Cardiac muscle cell (in vitro differentiated cells and primary cell): ENCODE measurements at places on chromosomes 6 and 20. TPM values are rescaled to one million over a fixed set of nuclear protein-coding genes. Genes with fewer than 3 reads are reported as not detected.

Gene MOCS1
- 12.4 and 16.9 TPM in 2 replicates for polyA plus RNA-seq

Gene ZBTB46
- 24.1 and 24.5 TPM in 2 replicates for polyA plus RNA-seq

Gene BMP6
- polyA plus RNA-seq, result not detected in 2 replicates

Gene CTAGE9
- polyA plus RNA-seq, result not detected in 2 replicates

Gene OXT
- polyA plus RNA-seq, result not detected in 2 replicates

Gene CENPQ
- 4.8 and 4.9 TPM in 2 replicates for polyA plus RNA-seq

Gene RSPO3
- 170 and 280 TPM in 2 replicates for polyA plus RNA-seq

Gene CCN2
- 44.3 and 48.1 TPM in 2 replicates for polyA plus RNA-seq

Gene C20orf141
- polyA plus RNA-seq, result not detected in 2 replicates

Gene VIP
- polyA plus RNA-seq, result not detected in 2 replicates

Gene SRMS
- polyA plus RNA-seq, result not detected in 2 replicates

Gene TMC2
- not detected in 2 replicates for polyA plus RNA-seq

Gene UST
- polyA plus RNA-seq, result 2.9 and 6.5 TPM in 2 replicates

Gene EPPIN
- polyA plus RNA-seq, result not detected in 2 replicates

Gene PRKN
- 11.7 and 14.5 TPM in 2 replicates for polyA plus RNA-seq

Gene PHACTR3
- 0.55 and 19.6 TPM in 2 replicates for polyA plus RNA-seq

Gene VWA7
- polyA plus RNA-seq, result 9.9 and 12.3 TPM in 2 replicates

Gene ZNF318
- polyA plus RNA-seq, result 16.2 and 22.9 TPM in 2 replicates

Gene GJA10
- not detected in 2 replicates for polyA plus RNA-seq

Gene SIRPG
- polyA plus RNA-seq, result not detected in 2 replicates

Gene CABLES2
- 21.4 and 23.8 TPM in 2 replicates for polyA plus RNA-seq

Gene SLC17A1
- not detected in 2 replicates for polyA plus RNA-seq

Gene ULBP1
- not detected in 2 replicates for polyA plus RNA-seq

Gene FBXO30
- polyA plus RNA-seq, result 6.1 and 12.3 TPM in 2 replicates

Gene ZNF311
- 0.57 and 1.4 TPM in 2 replicates for polyA plus RNA-seq

Gene SOX18
- 3.5 TPM in 1 of 2 replicates, not detected in the other for polyA plus RNA-seq

Gene ENPP5
- polyA plus RNA-seq, result 5.4 and 7.1 TPM in 2 replicates

Gene C6orf132
- polyA plus RNA-seq, result 0.49 and 0.56 TPM in 2 replicates

Gene IMPG1
- 0.84 TPM in 1 of 2 replicates, not detected in the other for polyA plus RNA-seq

Gene JPH2
- polyA plus RNA-seq, result 97.2 and 142 TPM in 2 replicates

Gene OR2H2
- 0.73 and 0.80 TPM in 2 replicates for polyA plus RNA-seq

Gene DPPA5
- polyA plus RNA-seq, result not detected in 2 replicates

Gene ESF1
- 9.2 and 10.4 TPM in 2 replicates for polyA plus RNA-seq

Gene IER3
- polyA plus RNA-seq, result 20.1 and 25.8 TPM in 2 replicates

Gene RIPPLY2
- 0.49 and 1.2 TPM in 2 replicates for polyA plus RNA-seq

Gene ATP6V1G2
- 32.7 and 40.2 TPM in 2 replicates for polyA plus RNA-seq

Gene KHDC1L
- polyA plus RNA-seq, result 0.31 TPM in 1 of 2 replicates, not detected in the other

Gene PSORS1C1
- not detected in 2 replicates for polyA plus RNA-seq
